Foreskin fibroblast (primary cell): ENCODE measurements at places on chromosomes 11 and 22.
A peak's percentile ranks its signal among the peaks of the same experiment; 100 is the strongest.

DNA sequence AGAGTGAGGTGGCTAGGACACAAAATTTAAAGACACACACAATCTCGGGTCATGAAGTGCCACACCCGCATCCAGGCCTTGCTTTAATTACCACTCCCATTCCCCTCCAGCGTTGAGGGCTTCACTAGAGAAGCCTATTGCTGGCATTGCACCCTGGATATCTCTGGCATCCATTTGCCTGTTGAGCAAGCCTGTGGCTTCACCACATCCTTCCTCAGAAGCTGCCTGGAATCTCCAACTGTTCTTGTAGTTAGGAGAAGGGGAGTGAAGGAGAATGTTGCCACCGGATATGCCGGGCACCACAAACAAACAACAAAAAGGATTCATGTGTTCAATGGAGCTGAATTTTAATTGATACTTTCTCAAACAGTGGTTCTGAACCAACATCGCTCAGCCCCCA lies 34.4 kb upstream of the RCN1 start:
- peak; percentile 13 for DNase-seq

- DNase-seq, result peak; percentile 14
These were observed 103.3 kb upstream of the TOP3B start for GRCh38 chr22:22085702-22086500.

DNA sequence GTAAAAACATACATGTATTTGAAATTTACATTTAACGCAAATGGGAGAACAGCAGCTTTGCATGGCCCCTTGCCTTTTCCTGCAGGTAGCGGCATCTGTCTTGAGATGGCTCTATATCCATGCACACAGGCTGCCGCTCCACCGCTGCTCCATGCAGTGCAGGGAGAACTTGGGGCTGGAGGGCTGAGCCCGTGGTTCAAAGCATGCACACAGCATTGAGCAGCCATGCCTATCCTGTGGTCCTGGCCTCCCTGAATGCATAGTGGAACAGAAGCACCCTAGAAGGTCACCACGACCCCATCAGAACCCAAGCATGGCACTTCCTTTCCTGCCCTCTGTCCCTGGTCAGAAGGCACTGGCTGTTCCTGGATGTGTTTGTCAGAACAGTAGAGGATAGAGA lies 35.0 kb upstream of the TP53I11 start:
- DNase-seq, result no peak

GRCh38 chr11:2382936-2383851 lies 6.1 kb downstream of the CD81 start:
- peak; percentile 76 for DNase-seq

DNA sequence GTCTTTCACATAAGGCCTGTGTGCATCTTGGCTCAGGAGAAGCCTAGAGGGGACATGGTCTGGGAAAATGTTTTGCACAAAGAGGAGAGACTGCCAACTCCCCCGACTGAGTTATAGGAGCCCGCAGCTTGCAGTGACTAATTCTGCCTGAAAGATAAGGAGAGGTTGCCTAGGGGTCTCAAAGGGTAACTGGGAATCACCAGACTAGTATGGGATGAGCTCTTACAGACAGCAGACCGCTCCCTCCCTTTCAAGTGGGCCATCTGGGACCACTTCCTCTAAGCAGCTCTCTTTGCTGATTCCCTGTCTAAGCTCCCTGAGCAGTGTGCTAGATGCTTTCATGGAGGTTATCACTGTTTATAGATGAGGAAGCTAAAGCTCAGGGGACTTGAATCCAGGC lies 105.1 kb downstream of the TENM4 start:
- no peak for DNase-seq

- no peak for DNase-seq
These were observed 107.1 kb upstream of the CLPB start for GRCh38 chr11:72541257-72541974.

DNA sequence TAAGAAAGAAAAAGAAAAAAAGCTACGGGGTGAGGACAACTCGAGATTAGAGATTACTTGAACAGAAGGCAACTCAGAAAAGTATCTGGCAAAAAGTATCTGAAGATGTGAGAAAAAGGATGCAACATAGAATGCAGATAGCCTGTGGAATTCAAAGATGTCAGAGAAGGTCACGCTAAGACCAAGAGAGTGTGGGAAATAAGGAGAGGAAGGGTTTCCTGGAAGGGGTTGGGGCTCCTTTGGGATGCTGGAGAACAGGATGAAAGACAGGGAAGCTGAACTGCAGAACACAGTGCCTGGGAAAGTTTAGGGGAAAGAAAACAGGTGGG lies 1.2 kb downstream of the GUCY1A2 start:
- DNase-seq, result no peak

DNA sequence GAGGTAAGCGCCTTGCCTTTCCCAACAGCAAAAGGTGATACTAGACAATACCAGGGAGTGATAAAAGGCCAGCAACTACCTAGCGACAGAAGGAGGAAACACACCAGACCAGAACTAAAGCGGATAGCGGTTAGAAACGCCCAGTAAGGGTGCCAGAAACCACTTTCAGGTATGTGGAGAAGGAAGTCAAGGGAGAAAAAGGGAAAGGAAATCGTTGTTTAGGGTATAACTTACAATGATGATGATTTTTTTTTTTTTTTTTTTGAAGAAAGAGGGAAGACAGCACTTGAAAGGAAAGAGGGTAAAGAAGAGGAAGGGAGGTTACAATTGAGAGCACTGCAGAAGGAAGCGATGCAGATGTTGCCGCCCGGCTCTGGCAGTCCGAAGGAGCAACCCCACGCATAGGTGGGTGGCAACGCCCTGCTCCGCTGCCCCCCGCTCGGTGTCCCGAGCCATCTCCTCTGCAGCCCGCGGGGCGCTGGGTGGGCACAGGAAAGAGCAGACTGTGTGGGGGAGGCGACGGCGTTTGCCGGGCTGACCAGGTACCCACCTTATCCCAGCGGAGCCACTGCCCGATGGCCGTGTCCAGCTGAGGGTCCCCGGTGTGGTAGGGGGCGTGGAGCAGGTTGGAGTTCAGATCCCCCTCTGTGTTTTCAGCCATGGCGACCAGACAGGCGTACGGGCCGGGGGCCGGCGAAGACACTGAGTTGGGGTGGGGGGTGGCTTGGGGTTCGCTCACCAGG lies 561 bp downstream of the PGM2L1 start:
- no peak for DNase-seq

GRCh38 chr11:95156133-95156721 lies 66.6 kb downstream of the ENDOD1 start:
- no peak for DNase-seq

GRCh38 chr22:38243007-38243765 lies 29.6 kb downstream of the TMEM184B start:
- no peak for DNase-seq

- no peak for DNase-seq
These were observed 29.3 kb downstream of the LMO1 start for GRCh38 chr11:8234425-8234821.

DNA sequence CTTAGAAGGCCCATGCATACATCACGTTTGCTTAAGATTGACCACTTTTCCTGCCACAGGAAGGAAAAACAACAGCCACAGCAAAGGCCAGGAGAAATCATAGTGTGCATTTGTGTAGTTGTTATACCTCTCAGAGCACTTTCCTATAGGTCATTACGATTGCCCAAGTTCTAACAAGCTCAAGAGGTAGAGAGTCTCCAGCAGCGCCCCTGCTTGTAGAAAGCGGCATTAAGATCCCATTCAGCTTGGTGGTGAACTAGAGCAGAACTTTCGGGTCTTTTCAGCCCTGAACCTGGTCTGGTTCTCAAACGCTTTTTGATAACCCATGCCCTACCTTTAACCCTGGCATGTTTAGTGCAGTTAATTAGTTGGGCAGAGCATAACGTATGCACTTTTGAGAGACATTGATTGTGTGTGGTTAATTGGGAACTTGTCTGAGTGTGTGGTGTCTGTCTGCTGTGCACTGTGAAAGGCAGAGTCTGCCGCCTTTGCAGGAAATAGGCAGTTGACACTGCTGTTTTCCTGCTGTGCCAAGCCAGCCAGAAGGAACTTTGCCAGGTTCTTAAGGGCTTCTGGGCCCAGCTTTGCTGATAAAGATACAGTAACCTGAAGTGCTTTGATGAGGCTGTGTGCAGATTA lies 109.9 kb upstream of the CLMP start:
- DNase-seq, result no peak

DNA sequence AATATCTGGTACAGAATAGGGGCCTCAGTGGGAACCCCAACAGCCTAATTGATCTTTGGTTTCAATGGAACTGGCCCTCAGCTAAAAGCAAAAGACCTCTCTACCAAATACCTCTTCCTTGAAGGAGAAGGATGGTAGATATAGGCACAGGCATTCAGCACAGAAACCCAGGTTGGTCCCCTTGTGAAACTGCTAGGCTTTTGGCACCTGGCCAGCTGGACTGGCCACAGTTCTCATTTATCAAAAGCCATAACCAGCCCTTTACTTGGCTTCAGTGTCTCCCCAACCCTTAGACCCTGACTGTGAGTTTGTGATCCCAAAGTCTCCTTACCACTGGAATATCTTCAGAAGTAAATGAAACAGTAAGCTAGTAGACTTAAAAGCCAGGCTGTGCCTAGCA lies 152.9 kb downstream of the TENM4 start:
- no peak for DNase-seq

- DNase-seq, result no peak
These were observed 77.0 kb downstream of the RPL27A start for GRCh38 chr11:8759634-8760033.

- no peak for DNase-seq
These were observed 8.7 kb upstream of the DAGLA start for GRCh38 chr11:61671527-61671926.

DNA sequence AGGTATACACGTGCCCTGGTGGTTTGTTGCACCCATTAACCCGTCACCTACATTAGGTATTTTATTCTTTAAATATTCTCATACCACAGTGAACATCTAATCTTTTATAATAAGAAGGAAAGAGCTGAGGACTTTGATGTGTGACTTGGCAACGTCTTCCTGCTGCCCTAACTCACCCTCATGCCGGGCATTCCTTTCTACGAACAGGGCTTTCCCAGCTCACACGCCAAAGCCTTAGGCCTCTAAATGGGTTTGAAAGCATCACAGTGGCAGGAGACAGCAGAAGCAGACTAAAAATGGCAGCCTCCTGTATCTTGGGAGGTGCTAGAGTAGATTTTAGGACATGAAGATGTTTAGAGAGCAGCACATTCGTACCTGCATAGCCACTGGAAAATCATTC lies 52.6 kb downstream of the CLTCL1 start:
- peak; percentile 4 for DNase-seq

GRCh38 chr11:109785198-109785597 lies 308.0 kb upstream of the ZC3H12C start:
- no peak for DNase-seq

GRCh38 chr11:104541701-104542100 lies 356.6 kb downstream of the CASP12 start:
- DNase-seq, result no peak

GRCh38 chr22:24138649-24139420 lies 42.5 kb upstream of the SUSD2 start:
- DNase-seq, result no peak
